ENCODE measurements at places on chromosomes 11 and 22. TPM values are rescaled to one million over a fixed set of nuclear protein-coding genes. Genes with fewer than 3 reads are reported as not detected.

Gene TEX54
- polyA plus RNA-seq: not detected

Gene SMTNL1
- polyA plus RNA-seq: not detected

Gene SCGB1D2
- polyA plus RNA-seq: not detected

Gene SAA2
- polyA plus RNA-seq: 18.6 TPM

Gene EED
- polyA plus RNA-seq: 18.9 TPM

Gene SERPIND1
- 0.02 TPM for polyA plus RNA-seq

Gene MUC2
- polyA plus RNA-seq: 0.37 TPM

Gene BEST1
- 27.3 TPM for polyA plus RNA-seq

Gene TMPRSS6
- polyA plus RNA-seq: 1.0 TPM

Gene KDM4F
- polyA plus RNA-seq: not detected

Gene ANKK1
- polyA plus RNA-seq: 0.55 TPM

Gene RBMXL2
- not detected for polyA plus RNA-seq

Gene AHNAK
- 66.5 TPM for polyA plus RNA-seq

Gene HTR3B
- 0.03 TPM for polyA plus RNA-seq

Gene WEE1
- 5.7 TPM for polyA plus RNA-seq

Gene LDHAL6A
- polyA plus RNA-seq: not detected

Gene OR5J2
- not detected for polyA plus RNA-seq

Gene OLFML1
- 4.0 TPM for polyA plus RNA-seq

Gene TNNI2
- polyA plus RNA-seq: 10.1 TPM

Gene PYGM
- polyA plus RNA-seq: 1.2 TPM

Gene SMC1B
- 0.01 TPM for polyA plus RNA-seq

Gene HMOX1
- polyA plus RNA-seq: 930 TPM

Gene DNHD1
- 4.5 TPM for polyA plus RNA-seq

Gene INSC
- 0.49 TPM for polyA plus RNA-seq

Gene PNPLA5
- polyA plus RNA-seq: not detected

Gene TMEM45B
- 15.0 TPM for polyA plus RNA-seq

Gene C11orf24
- 33.9 TPM for polyA plus RNA-seq
